ENCODE measurements at places on chromosomes 1 and 21. TPM values are rescaled to one million over a fixed set of nuclear protein-coding genes. Genes with fewer than 3 reads are reported as not detected.
A peak's percentile ranks its signal among the peaks of the same experiment; 100 is the strongest.

- DNase-seq, result no peak
Observed at GRCh38 chr1:47309427-47309826, 4.5 kb downstream of the STIL start.

- no peak for DNase-seq
Observed at GRCh38 chr21:39805983-39806382, 61.0 kb downstream of the IGSF5 start.

UMODL1 gene
- total RNA-seq, result 0.05 TPM

- no peak for DNase-seq
Observed at GRCh38 chr1:33872683-33873082, 8.8 kb downstream of the HMGB4 start.

HLX gene
- 0.20 TPM for total RNA-seq

DNA sequence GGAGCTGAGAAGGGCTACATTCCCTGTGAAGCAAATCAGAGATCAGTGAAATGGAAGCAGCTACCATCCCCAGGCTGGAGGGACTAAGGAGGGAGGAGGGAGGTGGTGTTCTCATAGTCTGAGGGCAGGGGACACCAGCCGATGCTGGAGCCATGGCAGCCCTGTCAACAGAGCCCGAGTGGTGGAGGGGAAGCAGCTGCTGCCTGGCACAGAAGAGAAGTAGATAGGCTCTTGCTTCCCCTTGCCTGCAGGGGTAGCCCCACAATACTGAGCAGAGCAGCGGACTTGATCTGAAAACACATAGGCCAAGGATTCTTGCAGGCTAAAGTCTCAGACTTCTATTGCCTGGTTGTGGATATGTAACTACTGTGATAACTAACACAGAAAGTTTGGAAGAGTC is 255.1 kb downstream of the FGGY start:
- DNase-seq, result no peak

GRCh38 chr1:11833497-11833896 is 14.1 kb downstream of the NPPA start:
- DNase-seq, result no peak

GRCh38 chr1:41158147-41158875 is 83.8 kb downstream of the SCMH1 start:
- no peak for DNase-seq

SPRR3 gene
- not detected for total RNA-seq

CHI3L2 gene
- total RNA-seq, result 9.0 TPM

MAEL gene
- 0.45 TPM for total RNA-seq

RCSD1 gene
- total RNA-seq, result 158 TPM

- no peak for DNase-seq
Observed at GRCh38 chr1:221775206-221775605, 33.3 kb upstream of the DUSP10 start.

GRCh38 chr1:240526312-240526711 is 85.6 kb downstream of the GREM2 start:
- DNase-seq, result no peak

SPRR5 gene
- total RNA-seq, result not detected

- DNase-seq, result no peak
Observed at GRCh38 chr1:115706587-115707425, 61.7 kb downstream of the CASQ2 start.

DNA sequence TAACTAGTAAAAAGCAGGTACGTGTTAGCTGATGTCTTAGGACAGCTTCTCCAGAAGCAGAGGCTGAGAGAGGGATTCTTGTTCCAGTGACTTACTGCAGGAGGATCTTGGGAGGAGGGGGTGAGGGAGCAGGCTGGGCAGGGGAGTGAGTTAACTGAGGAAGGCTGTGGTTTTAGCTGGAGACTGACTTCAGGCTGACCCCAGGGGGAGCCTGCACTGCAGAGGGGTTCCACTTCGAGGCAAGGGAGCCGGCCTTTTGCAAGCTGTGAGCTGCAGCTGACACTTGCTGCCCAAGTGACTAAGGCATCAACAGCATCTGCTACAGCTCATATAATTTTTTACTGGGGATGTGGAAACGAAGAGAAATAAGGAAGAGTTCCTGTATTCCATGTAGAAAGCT is 50.4 kb upstream of the SOD1 start:
- no peak for DNase-seq

TMEM240 gene
- 0.28 TPM for total RNA-seq

GRCh38 chr1:13921190-13921589 is 221.2 kb downstream of the PRDM2 start:
- no peak for DNase-seq

FTCD gene
- total RNA-seq, result not detected

GRCh38 chr1:61447968-61448430 is 276.9 kb downstream of the TM2D1 start:
- DNase-seq, result no peak

DNA sequence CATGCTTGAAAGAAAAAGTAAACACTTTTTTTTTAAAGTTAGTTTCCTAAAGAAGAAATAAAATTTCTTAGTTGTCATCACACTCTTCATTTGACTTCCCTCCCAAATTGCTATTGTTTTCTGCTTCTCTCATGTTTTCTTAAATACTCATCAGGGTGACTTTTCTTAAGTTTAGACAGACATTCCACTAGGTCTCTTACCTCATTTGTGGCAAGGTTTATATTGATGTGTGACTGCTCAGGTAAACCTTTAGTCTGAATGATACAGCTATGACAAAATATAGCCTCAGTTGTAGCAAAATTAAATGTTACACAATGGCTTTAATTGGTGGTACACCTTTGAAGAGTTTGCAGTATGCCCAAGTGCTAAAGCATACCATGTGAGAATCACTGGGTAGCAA is 78.6 kb downstream of the ATF6 start:
- no peak for DNase-seq

DNA sequence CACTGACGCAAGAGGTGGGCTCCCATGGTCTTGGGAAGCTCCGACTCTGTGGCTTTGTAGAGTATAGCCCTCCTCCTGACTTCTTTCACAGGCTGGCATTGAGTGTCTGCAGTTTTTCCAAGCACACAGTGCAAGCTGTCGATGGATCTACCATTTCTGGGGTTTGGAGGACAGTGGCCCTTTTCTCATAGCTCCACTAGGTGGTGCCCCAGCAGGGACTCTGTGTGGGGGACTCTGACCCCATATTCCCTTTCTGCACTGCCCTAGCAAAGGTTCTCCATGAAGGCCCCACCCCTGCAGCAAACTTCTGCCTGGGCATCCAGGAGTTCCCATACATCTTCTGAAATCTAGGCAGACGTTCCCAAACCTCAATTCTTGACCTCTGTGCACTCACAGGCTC is 236.2 kb downstream of the COL11A1 start:
- no peak for DNase-seq

DNA sequence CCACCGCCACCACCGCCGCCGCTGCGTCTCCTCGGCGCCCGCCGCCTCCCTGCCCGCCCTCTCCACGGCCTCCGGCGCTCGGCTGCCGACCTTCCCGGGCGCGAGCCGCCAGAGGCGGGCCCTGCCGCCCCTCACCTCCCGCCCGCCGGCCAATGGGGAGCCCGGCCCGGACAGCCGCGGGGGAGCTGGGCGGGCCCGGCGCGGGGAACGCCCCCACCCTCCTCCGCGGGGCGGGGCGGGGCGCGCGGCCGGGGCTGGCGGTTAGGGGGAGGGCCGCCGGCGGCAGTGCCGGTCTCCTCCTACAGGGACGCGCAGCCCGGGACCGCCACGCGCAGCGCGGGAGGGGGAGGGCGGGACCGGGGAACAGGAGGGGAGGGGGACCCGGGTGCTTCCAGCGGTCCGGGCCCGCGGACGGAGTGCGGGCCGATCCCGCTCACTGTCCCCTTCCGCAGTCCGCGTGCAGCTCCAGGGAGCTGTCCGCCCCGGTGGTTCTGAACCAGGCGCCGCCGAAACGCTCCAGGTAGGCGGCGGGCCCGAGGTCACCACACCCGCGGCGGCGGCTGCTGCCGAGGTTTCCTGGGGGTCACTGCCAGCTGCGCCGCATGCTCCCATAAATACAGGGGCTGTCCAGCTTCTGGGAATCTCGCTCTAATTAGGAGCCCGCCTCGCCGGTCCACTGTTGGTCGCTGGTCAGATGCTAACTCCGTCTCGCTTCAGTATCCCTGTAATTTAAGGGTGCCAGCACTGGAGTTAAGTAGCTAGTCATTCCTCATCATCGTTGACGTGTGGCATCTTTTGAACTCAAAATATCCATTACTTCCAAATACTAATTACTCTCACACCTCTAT is at the start of gene PGBD5:
Gene PGBD5, minus strand, starts transcription at position 87 of the 848 bp plus-strand sequence. CDS start 404 bp downstream, outside the sequence.
- peak; percentile 68 for DNase-seq

GJA4 gene
- not detected for total RNA-seq

A3GALT2 gene
- total RNA-seq, result not detected

DNA sequence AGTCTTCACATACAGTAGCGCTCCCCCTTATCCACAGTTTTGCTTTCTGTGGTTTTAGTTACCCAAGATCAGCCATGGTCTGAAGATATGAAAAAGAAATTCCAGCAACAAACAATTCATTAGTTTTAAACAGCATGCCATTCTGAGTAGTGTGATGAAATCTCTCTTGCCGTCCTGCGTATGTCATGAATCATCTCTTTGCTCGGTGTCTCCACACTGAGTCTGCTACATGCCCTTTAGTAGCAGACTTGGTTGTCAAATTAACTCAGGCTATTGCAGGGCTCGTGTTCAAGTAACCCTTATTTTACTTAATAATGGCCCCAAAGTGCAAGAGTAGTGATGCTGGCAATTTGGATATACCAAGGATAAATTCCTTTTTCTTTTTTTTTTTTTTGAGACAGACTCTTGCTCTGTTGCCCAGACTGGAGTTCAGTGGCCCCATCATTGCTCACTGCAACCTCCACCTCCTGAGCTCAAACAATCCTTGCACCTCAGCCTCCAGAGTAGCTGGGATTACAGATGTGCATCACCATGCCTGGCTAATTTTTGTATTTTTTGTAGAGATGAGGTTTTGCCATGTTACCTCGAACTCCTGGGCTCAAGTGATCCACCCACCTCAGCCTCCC is 22.6 kb downstream of the PHACTR4 start:
- no peak for DNase-seq

CRYBG2 gene
- 4.3 TPM for total RNA-seq

GRCh38 chr21:37391666-37392065 is 25.1 kb downstream of the DYRK1A start:
- no peak for DNase-seq

TMEM269 gene
- total RNA-seq, result not detected

FCGR3B gene
- total RNA-seq, result not detected

EFHD2 gene
- 99.7 TPM for total RNA-seq

- no peak for DNase-seq
Observed at GRCh38 chr1:7642781-7643529, 128.1 kb upstream of the VAMP3 start.

- no peak for DNase-seq
Observed at GRCh38 chr1:242522304-242522945, 2.1 kb downstream of the PLD5 start.

GRCh38 chr1:174963529-174964125 is 36.1 kb upstream of the CACYBP start:
- no peak for DNase-seq

GRCh38 chr1:150194381-150195031 is 41.4 kb downstream of the ANP32E start:
- DNase-seq, result no peak

GRCh38 chr1:214658175-214658574 is 55.2 kb downstream of the CENPF start:
- DNase-seq, result no peak

DNA sequence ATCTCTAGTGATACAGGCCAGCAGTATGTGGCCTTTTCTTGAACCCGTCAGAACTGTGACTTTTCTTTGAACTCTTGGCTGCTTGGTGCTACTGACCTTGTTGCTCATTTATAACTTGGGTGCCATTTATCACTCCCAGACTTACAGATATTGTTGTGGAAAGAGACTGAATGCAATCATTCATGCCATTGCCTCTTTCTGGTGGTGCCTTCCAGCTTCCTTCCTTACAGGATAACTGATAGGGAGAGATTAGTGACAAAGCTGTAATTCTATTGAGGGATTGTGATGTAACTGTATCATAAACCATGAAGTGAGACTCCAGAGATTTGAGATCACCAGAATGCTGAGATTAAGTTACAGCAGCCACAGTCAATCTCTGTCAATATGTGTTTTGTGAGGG is 256.5 kb downstream of the USP25 start:
- DNase-seq, result no peak

DNA sequence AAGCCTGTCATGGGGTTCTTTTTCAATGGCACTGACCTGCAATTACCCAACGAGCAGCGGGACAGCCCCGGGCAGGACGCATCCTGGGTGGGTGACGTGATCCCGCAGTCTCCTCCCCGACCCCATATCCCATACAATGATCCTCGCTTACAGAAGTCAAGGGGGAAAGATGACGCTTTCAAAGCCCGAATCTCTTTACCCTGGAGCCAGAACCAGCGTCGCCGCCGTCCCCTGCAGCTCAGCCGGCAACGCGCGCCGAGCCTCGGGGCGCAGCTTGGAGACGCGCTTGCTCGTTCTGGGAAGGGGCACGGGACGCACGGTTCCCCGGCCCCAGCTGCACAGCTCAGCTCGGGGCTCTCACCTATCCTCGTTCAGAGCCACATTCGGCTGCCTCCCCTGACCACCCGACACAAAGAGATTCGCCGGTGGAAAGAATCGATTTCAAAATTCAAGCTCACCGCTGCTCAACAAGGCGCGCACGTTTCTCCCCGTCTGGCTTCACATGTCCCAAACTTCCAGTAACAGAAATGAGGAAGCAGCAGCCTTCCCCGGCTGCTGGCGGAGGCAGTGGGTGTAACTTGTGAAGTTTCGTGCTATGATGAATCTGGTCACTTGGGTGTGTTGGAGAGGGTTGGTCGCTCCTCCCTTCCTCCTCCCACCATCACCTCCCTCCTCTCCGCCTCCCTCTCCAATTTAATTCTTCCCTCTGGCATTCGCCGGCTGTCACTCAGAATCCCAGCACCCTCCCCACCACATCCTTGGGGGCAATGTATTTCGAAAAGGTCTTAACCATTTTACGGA is at the start of gene TIAM1:
Gene TIAM1, minus strand, starts transcription at position 582 of the 801 bp plus-strand sequence. CDS start 77,289 bp downstream, outside the sequence.
- DNase-seq, result peak; percentile 31

DNA sequence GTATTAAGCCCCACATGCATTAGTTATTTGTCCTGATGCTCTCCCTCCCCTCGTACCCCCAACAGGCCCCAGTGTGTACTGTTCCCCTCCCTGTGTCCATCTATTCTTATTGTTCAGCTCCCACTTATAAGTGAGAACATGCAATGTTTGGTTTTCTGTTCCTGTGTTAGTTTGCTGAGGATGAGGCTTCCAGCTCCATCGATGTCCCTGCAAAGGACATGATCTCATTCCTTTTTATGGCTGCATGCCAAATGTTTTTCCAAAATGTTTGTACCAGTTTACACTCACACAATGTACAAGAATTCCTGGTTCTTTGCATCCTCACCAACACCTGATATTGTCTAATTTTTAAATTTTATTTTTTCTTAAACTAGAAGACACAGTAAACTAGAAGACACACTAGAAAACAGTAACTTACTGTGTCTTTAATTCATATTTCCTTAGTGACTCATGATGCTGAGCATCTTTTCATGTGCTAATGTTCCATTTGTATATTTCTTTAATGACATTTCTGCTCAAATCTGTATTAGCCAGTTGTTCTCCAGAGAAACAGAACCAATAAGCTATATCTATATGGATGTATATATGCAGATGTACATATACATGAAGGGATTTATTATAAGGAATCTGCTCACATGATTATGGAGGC is 19.4 kb upstream of the USP1 start:
- DNase-seq, result no peak

CGN gene
- 0.96 TPM for total RNA-seq

GRCh38 chr1:150154143-150154542 is 4.4 kb downstream of the PLEKHO1 start:
- no peak for DNase-seq

Measured in activated CD4-positive, alpha-beta memory T cell treated with anti-CD3 and anti-CD28 coated beads, Interleukin-2, amount 10 ng/mL, durations not matched to agents 7 days and 5 days (primary cell).